ENCODE measurements at places on chromosomes 13 and 19.

GRCh38 chr13:105395041-105395440 lies 1140.4 kb downstream of the EFNB2 start:
- no peak for DNase-seq

GRCh38 chr13:51260154-51260553 lies 38.0 kb downstream of the FAM124A start:
- DNase-seq = no peak

DNA sequence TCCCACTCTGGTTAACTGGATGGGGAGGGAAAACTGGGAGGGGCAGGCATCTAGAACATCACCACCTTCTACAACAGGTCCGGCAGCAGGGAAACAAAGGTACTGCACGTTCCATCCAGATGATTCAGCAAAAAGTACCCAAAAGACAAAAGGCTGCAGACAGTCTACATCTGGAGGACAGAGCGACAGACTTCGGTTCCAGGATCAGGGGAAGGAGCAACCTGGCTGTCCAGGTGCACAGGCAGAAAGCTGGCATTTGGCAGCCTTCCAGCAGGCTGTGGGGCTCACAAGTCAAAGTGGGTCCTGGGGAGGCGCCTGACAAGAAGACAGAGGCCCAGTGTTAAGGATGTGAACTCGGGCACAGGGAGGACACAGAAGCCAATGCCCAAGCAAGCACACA lies 202.9 kb downstream of the SUCLA2 start:
- DNase-seq = no peak

DNA sequence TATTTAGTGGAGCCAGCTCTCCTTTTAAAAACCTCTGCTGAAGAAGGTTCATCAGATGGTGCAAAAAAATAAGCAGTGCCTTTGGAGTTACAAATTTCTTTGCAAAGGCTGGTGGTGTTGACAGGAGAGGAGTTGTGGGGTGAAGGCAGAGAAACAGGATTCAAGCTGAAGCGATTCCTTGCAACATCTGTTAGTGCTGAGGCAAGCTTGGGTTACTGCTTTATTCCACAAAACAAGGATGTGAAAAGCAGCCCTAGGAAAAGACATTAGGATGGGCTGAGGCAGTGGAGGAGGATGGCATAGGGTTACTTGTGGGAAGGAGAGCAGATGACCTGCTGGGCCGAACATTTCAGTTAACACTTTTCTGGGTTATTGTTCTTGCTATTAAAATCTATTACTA lies 390.7 kb downstream of the DLEU7 start:
- DNase-seq = no peak

Measured in neuronal stem cell (in vitro differentiated cells).